RWPE1 (cell line): ENCODE measurements at places on chromosomes 7 and 10.

DNA sequence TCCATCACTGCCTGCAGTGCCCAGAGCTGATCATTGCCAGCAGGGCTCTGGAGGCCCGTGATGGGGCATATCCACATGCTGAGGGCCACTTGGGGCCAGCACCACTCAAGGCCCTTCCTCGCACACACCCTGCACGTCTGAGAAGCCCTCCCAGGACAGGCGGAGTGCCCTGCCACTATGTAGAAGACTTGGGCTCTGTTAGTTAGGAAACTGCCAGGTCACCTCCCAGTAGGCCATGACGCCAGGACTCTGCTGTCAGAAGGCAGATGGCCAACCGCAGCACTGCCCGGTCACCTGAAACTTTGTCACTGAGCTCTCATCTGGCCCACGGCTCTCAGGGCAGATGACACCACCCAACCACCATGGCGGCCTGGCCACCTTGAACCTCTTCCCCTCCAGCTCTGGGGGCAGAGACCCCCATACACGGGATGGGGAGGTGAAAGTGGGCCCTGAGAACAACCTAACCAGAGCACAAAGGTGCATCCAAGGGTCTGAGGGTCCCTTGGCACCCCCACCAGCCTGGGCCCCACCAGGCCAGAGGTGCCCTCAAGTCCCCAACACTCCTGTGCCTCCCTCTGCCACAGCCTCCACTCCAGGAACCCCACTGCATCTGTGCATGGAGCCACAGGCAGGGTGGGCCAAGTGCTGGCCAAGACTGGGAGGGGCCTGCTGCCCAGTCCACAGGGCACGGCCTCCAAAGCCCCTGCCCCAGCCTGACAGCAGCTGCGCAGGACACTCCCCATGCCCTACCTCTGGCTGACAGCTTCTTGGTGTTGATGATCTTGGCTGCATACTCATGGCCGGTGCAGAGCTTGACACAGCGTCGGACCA is 41.8 kb downstream of the CAMK2B start:
- DNase-seq = no peak

DNA sequence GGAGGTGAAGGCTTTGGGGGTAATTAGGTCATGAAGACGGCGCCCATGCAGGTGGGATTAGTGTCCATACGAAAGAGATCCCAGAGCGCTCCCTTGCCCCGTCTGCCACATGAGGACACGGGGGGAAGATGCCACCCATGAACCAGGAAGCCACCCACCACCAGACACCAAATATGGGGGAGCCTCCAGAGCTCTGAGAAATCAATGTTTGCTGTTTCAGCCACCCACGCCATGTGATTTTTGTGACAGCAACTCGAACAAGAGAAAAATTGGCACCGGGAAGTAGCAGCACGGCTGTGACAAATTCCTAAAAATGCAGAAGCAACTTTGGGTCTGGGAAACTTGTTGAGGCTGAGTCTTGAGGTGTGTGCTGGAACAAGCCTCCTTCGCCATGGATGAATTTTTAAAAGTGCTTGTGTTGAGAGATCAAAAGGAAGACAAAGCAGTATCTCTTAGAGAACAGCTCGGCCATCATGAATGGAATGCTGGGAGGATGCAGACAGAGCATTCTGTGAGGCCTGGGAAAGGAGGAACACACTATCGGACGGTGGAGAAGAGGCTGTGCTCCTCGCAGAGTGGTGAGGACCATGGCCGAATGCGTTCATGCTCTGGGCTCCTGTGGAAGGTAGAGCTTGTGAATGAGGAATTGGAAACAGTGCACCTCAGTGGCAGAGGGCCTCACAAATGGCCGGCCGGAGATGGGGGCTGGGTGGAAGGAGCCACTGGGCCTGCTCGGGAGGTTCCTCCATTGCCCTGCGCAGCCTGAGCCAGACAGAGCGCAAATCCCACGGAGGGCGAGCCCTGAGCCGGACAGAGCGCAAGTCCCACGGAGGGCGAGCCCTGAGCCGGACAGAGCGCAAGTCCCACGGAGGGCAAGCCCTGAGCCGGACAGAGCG is 277.5 kb downstream of the PTPRN2 start:
- no peak for DNase-seq

DNA sequence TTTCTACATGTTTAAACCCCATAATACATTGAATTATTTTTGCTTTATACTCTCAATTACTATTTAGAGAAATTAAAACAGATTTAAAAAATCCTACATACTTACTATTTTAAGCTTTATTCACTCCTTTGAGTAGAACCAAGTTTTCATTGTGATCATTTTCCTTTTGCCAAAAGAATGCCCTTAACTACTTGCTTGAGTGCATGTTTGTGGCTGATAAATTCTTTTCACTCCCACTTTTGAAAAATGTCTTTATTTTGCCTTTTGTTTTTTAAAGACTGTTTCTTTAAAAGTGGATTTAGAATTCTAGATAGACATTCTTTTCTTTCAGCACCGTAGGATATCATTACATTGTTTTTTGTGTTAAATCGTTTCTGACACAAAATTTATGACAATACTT is 22.3 kb upstream of the AGR3 start:
- DNase-seq = no peak

DNA sequence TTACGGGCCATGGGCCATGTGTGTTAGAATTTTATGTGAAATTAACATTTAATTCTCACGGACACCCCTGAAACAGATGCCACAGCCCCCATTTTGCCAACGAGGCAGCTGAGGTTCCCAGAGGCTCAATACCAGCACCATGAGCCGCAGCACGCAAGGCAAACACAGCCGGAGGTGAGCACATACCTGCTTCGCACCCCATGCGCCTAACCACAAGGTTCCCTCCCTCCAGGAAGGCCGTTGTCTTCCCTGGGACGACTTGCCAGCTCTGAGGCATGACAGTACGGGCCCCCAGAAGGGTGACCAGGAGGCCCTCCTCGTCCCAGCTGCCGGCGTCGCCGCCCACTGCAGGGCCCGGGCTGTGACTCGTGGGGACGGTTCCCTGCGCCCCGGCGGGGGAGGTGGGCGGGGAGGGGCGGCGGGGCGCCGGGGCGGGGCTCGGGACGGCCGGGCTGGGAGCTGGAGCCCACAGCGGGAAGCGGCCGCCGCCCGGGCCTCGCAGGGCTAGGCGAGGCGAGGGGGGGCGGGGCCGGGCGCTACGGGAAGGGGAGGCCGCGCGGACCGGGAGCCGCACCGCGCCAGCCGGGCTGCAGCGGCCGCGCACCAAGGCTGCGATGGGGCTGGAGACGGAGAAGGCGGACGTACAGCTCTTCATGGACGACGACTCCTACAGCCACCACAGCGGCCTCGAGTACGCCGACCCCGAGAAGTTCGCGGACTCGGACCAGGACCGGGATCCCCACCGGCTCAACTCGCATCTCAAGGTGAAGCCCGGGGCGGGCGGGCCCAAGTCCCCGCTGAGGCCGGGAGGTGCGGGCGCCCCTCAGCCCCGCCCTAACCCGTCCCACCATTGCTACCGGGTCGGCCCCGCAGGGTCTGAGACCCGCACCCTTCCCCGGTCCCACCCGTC is at the start of gene CAV2:
TSS of gene CAV2 (plus strand) at position 571 of the 910 bp plus-strand sequence. CDS start at position 615, 44 bp downstream.
- peak; percentile 74 for DNase-seq

DNA sequence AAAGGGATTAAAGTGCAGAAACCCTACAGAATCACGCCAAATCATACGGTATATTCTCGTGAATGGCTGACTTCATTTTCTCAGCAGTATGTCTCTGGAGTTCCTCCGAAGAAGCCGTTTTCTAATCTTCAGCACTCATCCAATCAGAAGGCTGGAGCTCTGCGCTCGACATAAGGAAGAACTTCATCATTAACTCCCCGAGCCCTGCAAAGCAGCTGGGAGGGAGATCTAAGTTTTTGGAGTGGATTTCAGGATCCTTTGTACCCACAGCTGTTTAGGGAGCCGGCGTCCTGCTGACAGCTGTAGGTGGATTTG is 40.7 kb upstream of the SDK1 start:
- DNase-seq = no peak

DNA sequence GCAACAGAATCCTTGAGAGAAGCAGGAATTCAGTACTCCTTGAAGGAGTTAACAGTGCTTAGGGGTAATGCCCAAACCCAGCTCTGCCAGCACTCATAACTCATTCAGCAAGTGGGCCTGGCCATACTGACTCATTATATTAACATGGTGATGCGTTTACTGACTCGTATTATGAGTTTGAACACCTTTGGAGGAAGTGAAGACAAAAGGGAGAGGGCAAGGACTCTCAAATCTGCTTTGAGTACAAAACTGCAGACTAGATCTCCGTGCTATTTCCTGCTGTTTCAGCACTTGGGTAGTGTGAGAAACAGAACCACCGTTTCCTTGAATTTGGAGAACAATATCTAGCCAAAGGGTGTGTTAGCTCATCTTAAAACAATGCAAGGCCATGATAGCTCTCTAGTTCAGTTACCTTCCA is 30.8 kb downstream of the SLC16A9 start:
- peak; percentile 56 for DNase-seq

DNA sequence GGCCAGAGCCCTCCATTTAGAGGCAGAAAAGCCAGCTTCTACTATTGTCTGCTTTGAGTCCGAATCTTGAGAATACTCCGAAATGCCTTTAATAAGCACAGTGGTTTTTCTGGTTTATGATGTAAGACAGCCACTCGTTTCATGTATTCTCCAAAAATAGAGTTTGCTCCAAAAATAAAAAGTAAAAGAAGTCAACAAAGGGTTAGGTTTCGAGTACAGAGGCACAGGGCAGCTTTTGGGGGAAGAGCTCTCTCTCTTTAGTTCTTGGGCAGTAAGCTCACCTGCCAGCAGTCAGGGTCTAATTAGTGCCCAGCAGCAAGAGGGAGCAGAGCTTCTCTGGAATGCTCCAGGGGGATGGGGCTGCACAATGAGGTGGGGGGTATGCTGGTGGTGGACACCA is 20.2 kb downstream of the CREB3L2 start:
- no peak for DNase-seq
